ENCODE measurements at places on chromosomes 13 and 19.

DNA sequence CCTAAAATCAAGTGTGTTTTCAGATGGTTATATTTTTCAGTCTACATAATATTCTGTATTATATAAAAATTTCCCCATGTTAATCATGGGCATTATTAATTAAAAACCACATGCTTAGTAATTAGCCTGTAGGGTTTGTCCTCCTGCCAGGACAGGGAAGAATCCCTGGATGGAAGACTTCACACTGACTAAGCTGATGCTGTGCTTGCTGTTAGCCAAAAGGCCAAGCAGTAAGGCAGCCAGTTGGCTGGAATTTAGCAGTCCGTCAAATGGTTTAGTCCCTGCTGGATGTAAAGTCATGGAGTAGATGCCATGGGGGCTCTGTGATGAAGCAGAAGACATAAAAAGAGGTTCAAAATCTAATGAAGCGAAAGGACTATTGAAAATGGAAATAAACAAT lies 168.0 kb upstream of the OBI1 start:
- DNase-seq, result no peak

DNA sequence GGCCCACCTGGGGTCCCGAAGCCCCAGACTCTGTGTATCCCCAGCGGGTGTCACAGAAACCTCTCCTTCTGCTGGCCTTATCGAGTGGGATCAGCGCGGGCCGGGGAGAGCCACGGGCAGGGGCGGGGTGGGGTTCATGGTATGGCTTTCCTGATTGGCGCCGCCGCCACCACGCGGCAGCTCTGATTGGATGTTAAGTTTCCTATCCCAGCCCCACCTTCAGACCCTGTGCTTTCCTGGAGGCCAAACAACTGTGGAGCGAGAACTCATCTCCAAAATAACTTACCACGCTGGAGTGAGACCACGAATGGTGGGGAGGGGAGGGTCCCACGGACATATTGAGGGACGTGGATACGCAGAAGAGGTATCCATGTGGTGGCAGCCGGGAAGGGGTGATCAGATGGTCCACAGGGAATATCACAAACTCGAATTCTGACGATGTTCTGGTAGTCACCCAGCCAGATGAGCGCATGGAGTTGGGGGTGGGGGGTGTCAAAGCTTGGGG lies 1.0 kb upstream of the ICAM5 start:
- peak; percentile 63 for DNase-seq

- no peak for DNase-seq
These were observed 10.4 kb downstream of the TLE6 start for GRCh38 chr19:2987797-2988196.

DNA sequence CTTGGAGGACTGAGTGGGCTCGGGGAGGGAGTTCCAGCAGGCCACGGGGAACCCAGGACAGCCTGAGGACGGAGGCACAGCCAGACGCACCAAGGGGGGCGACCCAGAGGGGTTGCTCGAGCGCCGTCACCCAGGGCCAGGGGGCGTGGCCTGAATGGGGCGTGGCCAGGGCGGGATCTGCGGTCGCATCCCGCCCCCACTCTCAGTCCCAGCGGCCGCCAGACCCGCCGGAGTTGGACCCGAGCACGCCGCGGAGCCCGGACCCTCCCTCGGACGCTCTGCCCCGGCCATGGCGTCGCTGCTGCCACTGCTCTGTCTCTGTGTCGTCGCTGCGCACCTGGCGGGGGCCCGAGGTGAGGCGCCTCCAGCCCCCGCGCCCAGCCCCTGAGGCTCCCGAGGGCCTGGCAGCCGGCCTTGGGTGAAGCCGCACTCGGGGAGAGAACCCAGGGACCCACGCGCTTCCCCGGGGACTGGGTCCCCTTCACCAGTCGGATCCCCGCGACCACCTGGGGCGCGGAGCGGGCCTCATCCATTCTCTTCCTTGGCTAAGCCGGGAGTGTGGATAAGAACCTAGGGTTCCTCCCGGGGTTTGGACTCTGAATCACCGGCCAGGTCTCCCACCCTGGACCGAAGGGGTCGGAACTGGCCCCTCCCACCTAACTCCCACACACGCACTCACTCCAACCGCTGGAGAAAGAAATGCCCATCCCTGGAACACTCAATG lies at the start of gene CILP2:
Gene CILP2 (plus strand): TSS at position 205 of the 724 bp plus-strand sequence. CDS start 85 bp downstream, at position 290.
- DNase-seq, result peak; percentile 55

DNA sequence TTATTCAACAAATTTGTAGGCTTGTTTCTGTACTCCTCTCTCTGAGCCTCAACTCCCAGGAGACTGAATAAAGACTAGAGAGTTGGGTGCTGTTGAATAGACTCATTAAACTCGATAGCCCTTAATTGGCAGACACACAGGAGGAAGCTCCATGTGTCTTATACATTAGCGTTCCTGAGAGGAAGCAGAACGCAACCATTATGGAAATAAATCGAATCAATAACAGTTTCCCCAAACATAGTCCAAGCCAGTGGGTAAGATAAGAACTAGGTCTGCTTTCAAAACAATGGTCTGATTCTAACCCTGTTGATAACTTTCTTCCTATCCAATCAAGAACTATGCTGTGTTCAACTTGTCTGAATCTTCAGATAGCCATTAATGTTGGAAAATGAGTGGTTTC lies 118.1 kb upstream of the FNDC3A start:
- DNase-seq, result no peak

GRCh38 chr19:36605877-36606478 lies 865 bp downstream of the ZNF382 start:
- DNase-seq, result no peak

GRCh38 chr13:99963816-99964339 lies 7.7 kb downstream of the ZIC5 start:
- DNase-seq, result no peak

DNA sequence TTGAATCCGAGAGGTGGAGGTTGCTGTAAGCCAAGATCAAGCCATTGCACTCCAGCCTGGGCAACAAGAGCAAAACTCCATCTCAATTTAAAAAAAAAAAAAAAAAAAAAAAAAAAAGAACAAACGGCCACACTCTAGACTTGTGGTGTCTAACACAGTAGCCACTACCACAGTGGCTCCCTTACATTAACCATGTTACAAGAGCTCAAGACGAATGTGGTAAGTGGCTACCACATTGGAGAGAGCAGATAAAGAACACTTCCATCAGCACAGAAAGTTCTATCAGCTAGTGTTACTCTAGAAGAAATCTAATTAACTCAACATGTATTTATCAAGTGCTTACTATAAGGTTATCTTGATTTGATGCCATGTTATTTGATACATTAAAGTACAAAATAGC lies 11.5 kb downstream of the XPO4 start:
- no peak for DNase-seq

DNA sequence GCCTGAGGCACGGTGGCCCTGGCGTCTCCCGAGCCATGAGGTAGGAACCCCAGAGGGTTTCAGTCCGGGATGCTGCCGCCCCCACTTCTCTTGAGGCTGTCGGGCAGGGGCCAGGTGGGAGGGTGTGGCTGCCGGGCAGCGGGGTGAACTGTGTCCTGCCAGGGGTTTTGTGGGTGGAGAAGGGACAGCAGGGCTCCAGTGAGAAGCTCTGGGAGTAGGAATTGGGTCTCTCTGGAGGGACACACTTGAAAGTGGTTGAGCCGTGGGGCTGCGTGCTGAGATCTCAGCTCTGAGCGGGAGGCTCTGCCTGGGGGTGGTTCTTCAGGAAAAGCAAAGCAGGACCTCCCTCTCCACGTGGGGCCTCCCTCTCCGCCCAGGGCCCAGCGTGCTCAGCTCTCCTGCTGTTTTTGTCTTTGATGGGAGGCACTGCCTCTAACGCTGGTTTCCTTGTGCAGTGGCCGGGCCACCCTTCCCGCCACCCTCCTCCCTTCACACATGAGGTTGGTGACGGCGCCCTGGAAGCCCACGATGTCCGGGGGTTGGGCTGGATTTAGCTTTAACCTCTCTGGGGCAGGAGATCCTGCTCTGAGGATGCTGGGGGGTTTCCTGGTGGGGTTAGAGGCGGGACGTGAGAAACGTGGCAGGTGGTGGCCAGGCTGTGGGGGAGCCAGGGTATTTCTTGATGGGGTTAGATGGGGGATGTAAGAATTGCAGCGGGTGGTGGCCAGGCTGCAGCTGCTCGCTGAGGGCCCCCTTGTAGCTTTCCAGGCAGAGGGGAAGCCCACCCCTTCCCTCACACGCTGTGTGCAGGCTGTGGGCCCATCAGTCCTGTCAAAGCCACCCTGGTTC lies 15.3 kb upstream of the ZNF554 start:
- no peak for DNase-seq

DNA sequence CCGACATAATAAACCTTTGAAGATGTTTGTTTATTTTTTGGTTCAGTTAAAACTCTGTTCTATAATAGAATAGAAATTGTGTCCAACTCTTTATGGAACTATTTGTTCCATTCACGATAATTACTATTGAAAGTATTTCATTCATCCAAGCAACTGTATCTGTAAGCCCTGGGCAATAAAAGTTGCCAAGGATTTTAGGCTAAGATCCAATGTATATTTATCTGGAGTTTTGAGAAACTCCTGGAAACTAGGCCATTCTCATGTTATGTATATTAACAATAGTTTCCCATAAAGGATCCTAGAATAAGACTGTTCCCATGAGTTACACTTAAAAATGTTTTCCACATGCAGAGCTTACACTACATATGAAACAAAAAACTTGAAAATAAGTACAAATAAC lies 261.6 kb downstream of the SLITRK6 start:
- no peak for DNase-seq

GRCh38 chr19:15779756-15780476 lies 7.5 kb upstream of the OR10H5 start:
- no peak for DNase-seq

DNA sequence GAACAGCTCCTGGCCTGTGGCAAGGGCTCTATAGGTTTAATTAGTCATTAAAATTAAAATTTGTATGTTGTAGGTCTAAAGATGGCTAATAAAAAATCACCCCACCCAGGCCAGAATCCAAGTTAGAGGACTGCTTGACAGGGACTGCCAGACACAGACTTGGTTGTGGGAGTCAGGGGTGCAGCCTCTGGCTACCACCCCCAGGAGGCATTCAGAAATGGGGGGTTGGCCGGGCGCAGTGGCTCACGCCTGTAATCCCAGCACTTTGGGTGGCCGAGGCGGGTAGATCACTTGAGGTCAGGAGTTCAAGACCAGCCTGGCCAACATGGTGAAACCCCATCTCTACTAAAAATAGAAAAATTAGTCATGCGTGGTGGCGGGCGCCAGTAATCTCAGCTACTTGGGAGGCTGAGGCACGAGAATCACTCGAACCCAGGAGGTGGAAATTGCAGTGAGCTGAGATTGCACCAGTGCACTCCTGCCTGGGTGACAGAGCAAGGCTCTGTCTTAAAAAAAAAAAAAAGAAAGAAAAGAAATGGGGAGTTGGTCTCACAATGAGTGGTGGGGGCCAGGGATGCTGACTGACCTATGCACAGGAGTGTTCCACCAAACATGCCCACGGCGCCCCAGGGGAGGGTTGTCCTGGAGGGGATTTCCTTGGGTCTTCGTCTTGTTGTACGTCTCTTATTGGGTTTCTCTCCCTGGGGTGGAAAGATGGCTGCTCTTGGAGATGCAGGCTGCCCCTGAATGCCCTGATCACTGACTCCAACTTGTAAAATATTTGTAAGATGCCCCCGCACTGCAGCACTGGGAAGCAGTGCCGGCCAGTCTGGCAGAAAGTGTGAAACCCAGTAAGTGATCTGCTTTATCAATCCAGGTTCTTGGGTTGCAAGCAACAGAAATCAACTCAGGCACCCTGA lies 68.8 kb downstream of the SIPA1L3 start:
- DNase-seq, result no peak

GRCh38 chr19:41597600-41598041 lies 21.7 kb downstream of the CEACAM21 start:
- peak; percentile 72 for DNase-seq

- no peak for DNase-seq
These were observed 54.4 kb downstream of the ERCC5 start for GRCh38 chr13:102900193-102900608.

DNA sequence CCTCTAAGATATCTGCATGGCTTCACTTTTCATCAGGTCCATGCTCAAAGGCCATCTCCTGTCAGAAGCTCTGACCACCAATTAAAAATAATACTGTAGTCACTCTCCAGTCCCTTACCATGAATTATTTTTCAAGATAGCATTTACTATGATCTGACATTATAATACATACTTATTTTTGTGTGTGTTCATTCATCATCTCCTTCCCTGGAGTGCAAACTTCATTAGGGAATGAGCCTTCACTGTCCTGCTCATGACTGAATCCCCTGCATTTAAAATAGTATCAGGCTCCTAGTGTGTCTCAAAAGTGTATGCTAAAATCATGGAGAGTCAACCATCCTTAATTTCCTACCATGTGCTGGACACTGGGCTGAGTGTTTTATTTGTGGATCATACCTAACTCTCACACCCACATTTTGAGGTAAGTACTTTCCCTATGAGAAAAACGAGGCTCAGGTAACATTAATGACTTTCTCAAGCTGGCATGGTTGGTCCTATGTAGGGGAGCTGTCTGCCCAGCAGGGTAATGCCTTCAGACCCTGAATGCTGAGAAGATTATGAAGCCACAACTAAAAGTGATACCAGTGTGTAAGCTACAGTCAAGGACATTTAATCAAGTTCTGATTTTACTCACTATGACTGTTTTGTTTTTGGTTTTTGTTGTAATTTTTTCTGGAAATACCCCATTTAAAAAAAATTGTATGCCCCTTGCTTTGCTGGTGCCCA lies 16.3 kb downstream of the PLA2G4C start:
- DNase-seq, result no peak

DNA sequence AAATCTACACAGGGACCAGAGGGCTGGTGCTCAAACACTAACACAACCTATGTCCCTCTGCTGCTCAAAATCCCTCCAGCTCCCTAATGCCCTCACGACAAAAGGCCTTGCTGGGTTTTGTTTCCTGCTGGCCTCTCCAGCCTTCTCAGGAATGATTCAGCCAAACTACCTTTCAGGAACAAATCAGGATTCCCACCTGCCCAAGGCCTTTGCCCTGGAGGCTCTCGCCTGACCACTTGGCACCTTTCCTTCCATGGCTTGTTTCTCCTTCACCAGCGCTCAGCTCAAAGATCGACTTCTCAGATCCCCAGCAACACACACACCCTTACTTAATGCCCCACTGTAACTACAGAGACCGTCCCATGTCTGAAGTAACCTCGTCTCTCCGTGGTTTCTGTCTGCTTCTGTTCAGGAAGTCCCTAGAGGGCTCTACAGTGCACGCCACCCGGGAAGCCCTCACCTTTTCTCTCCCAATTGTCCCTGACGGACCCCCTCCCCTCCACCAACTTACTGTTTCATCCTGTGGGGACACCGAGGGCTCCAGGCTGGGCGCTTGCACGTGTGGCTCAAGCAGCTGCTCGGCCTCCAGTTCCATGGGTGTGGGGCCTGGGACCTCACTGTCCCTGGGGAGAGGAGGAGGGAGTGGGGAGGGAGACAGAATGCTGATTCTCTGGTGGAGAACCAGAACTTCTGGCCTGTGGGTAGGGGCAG lies 3.2 kb upstream of the SIX5 start:
- DNase-seq, result no peak

GRCh38 chr13:75946536-75947284 lies 310.6 kb downstream of the LMO7 start:
- no peak for DNase-seq

- DNase-seq, result no peak
These were observed 61.5 kb upstream of the ZNF536 start for GRCh38 chr19:30310602-30311263.

Data from activated T-cell treated with anti-CD3 and anti-CD28 coated beads, Interleukin-2, amount 50 U/mL, for 72 hours (primary cell).